ENCODE measurements at places on chromosomes 1 and 21.
A peak's percentile ranks its signal among the peaks of the same experiment; 100 is the strongest.

DNA sequence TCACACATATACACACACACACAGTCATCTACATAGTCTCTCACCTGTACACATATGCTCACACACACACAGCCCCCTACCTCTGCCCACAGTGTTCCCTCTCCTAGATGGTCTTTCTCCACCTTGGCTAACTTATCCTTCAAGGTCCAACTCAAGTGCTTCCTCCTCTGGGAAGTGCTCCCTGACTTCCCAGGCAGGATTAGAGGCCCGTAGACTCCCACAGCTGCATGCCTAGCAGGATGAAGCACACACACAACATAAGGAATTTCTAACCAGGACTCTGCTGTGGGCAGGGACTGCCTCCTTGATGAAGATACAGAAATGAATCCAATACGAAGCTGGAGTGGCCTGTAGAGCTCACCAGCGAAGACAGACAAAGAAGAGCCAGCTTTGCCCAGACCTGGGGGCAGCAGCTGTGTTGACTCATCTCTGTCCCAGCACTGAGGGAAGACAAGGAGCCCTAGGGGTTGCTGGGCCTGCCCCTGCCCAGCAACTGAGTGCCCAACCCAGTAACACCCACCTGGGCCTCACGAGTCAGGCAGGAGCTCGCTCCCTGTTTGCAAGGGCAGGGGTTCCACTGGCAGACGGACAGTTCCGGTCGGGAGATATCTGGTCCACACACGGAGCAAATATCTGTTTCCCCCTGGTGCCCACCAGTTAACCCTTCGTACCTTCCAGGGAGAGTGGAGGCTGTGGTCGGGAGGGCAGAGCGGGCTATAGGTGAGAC is 100.8 kb downstream of the DMRTB1 start:
- DNase-seq = peak; percentile 28

DNA sequence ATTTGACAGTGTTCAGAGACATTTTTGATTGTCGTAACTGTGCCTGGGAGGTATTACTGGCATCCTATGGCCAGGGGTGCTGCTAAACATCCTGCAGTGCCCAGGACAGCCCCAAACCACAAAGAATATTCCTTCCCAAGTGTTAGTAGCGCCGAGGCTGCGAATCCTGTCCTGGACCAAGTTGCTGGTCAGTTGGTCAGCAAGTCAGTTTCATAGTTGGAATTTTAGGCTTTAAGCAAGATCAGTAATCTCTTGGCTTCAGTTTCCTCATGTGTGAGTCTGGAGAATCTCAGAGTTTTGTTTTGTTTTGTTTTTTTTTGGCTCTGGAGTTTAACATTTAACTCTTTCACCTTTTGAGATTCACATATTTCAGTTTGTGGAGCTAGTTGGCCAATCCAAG is 65.0 kb downstream of the MTR start:
- DNase-seq = no peak

- no peak for DNase-seq
Observed at GRCh38 chr1:47940326-47940725, 56.9 kb downstream of the TRABD2B start.

DNA sequence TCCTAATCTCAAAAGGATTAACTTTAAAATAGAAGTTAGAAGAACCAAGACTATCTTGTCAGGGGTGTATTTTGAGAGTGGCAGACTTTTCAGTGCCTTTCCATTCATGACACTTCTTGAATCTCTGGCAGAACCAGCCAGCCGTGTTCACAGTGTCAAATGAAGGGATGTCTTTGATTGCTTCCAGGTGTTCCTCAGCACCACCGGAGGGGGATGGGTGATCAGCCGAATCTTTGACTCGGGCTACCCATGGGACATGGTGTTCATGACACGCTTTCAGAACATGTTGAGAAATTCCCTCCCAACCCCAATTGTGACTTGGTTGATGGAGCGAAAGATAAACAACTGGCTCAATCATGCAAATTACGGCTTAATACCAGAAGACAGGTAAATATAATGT is 32.3 kb downstream of the FMO1 start:
- DNase-seq = no peak

DNA sequence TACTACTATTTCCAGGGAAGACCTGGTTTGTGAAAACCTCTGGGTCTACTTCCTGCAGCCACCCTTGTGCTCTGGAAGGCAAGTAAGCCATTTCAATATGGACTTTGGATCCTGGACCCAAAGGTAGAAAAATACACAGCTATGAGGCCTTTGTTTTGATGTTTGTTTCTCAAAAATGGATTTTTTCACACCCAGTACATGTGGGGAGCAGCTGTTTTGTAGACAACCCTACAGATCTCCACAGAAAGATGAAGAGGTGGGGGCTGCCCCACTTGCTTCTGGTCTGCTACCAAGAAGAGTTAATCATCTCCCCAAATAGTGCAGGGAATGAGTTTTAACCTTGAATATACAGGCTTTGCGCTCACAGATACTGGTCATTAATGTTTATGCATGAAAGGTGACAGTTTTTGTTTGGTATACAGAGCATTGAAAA is 29.2 kb downstream of the ZNF281 start:
- no peak for DNase-seq

- no peak for DNase-seq
Observed at GRCh38 chr1:51417496-51418383, 87.4 kb upstream of the TTC39A start.

DNA sequence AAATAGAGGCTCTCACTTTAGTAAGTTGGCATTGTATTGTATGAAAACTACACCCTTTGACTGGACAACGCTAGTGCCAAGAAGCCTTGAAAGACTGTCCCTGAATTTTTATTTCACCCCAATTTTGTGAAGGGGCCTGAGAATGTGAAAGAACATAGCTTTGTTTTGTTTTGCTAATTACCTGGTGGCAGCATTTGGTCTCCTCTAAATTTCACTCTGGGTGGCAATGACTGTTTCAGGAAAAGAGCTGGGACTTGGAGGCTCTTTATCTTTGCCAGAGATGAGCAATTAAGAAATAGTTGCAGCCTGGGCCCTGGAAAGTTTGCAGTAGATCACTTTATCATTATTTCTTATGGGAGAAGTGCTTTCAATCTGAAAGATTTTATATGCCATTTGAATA is 117.6 kb downstream of the KCNK2 start:
- DNase-seq = no peak

DNA sequence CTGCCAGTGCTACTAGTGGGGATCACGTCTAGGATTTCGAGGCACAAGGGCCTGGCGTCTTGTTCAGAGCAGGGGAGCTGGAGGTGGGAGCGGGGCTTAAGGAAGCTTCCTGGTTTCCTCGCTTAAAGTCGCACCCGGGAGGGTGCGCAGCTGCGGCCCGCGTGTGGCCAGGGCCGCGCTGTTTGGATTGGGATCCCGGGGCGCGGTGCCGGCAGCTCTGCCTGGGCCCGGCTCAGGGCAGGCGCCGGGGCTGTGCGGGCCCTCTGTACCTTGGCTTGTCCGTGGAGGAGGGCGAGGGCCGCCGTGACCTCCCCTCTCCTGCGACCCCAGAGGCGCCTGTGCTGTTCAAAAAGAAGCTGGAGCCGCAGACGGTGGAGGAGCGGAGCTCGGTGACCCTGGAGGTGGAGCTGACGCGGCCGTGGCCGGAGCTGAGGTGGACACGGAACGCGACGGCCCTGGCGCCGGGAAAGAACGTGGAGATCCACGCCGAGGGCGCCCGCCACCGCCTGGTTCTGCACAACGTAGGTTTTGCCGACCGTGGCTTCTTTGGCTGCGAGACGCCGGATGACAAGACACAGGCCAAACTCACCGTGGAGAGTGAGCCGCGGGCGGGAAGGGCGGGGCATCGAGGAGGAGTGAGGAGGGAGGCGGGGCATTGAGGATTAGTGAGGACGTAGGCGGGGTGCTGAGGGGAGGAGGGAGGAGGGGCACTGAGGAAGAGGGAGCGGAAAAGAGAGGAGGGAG is 67.8 kb downstream of the OBSCN start:
- DNase-seq = peak; percentile 98

GRCh38 chr1:185812934-185813333 is 78.7 kb downstream of the HMCN1 start:
- DNase-seq = no peak
